MG63 (cell line): ENCODE measurements at places on chromosomes 16 and 17. TPM values are rescaled to one million over a fixed set of nuclear protein-coding genes. Genes with fewer than 3 reads are reported as not detected.

Gene DNAH9
- total RNA-seq: not detected in 2 replicates

Gene ZNF423
- total RNA-seq: 0.07 TPM in 1 of 2 replicates, not detected in the other

Gene SPATA32
- total RNA-seq: not detected in 2 replicates

Gene CA5A
- total RNA-seq: not detected in 2 replicates

Gene CACNG1
- total RNA-seq: not detected in 2 replicates

Gene CCL4L2
- total RNA-seq: not detected in 2 replicates

Gene TMEM114
- total RNA-seq: not detected in 2 replicates

Gene TMEM235
- not detected in 2 replicates for total RNA-seq

Gene HBA2
- total RNA-seq: not detected in 2 replicates

Gene CNGB1
- not detected in 2 replicates for total RNA-seq

Gene CYB5B
- total RNA-seq: 45.2 and 48.9 TPM in 2 replicates

Gene HYDIN
- 0.26 and 0.67 TPM in 2 replicates for total RNA-seq

Gene ZG16
- not detected in 2 replicates for total RNA-seq

Gene CES5A
- total RNA-seq: not detected in 2 replicates

Gene FN3K
- not detected in 2 replicates for total RNA-seq

Gene ABCC6
- total RNA-seq: not detected in 2 replicates

Gene BOLA2
- total RNA-seq: 8.3 and 26.8 TPM in 2 replicates

Gene FAM234A
- total RNA-seq: 65.6 and 106 TPM in 2 replicates

Gene GRB7
- total RNA-seq: not detected in 2 replicates

Gene GINS2
- 12.8 and 19.2 TPM in 2 replicates for total RNA-seq

Gene OTOP2
- not detected in 2 replicates for total RNA-seq

Gene GNAO1
- 0.92 and 2.6 TPM in 2 replicates for total RNA-seq

Gene ITGA3
- total RNA-seq: 162 and 248 TPM in 2 replicates

Gene GSG1L
- 0.91 and 7.3 TPM in 2 replicates for total RNA-seq

Gene TEKT5
- total RNA-seq: not detected in 2 replicates

Gene GRAP
- total RNA-seq: not detected in 2 replicates

Gene TMIGD1
- not detected in 2 replicates for total RNA-seq

Gene RNF112
- total RNA-seq: not detected in 2 replicates

Gene KRTAP9-8
- not detected in 2 replicates for total RNA-seq

Gene ZNF385C
- total RNA-seq: not detected in 2 replicates

Gene NPIPB8
- not detected in 2 replicates for total RNA-seq

Gene CHRNE
- 0.07 TPM in 1 of 2 replicates, not detected in the other for total RNA-seq

Gene VMO1
- not detected in 2 replicates for total RNA-seq

Gene TNS4
- not detected in 2 replicates for total RNA-seq

Gene DRG2
- total RNA-seq: 28.4 and 41.5 TPM in 2 replicates

Gene SYNGR3
- total RNA-seq: 0.07 TPM in 1 of 2 replicates, not detected in the other

Gene GPR142
- total RNA-seq: not detected in 2 replicates

Gene SERPINF2
- total RNA-seq: not detected in 2 replicates

Gene SENP3
- 85.6 and 106 TPM in 2 replicates for total RNA-seq

Gene TAOK1
- 15.7 and 34.6 TPM in 2 replicates for total RNA-seq

Gene CA4
- total RNA-seq: 1.9 TPM in 1 of 2 replicates, not detected in the other

Gene ZKSCAN2
- 2.2 and 2.6 TPM in 2 replicates for total RNA-seq

Gene HOXB6
- total RNA-seq: 7.0 and 7.7 TPM in 2 replicates

Gene KRT9
- total RNA-seq: not detected in 2 replicates

Gene ODF4
- not detected in 2 replicates for total RNA-seq
